AML-193 (cell line): ENCODE measurements at places on chromosomes 11 and 22.

DNA sequence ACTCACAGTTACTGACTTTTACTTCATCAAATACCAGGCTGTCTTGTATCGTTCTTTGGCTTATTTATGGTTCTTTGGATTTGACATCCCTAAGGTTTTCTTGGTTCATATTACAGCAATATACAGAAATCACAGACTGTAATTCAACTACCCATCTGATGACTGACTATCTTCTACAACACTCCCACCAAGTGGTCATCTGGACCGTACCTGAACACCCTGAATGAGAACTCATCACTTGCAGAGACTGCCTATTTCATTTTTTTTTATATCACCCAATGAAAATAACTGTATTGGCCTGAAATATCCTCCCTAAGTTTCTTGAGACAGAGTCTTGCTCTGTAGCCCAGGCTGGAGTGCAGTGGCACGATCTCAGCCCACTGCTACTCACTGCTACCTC, 9.5 kb upstream of the UPB1 start:
- DNase-seq: no peak

DNA sequence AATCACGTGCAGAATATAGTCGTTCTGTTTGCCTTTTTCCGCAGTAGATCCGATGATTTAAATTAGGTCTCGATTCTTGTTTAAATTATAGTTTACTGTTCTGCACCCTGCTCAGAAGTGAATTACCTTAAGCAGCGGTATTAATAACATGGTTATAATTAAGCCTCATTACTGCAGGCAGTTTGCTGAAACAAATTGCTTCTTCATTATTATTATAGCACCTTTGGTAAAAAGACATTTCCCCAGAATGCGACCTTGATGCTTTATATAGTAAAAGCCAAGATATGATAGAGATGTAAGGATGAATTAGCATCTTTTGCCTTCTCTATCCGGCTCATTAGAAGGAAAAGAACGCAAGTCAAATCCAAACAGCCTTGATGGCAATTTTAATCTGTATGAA, 625.2 kb upstream of the CADM1 start:
- DNase-seq: no peak

GRCh38 chr11:123233280-123233974, 38.4 kb upstream of the CLMP start:
- no peak for DNase-seq

GRCh38 chr11:77191823-77192495, 63.9 kb downstream of the MYO7A start:
- no peak for DNase-seq

DNA sequence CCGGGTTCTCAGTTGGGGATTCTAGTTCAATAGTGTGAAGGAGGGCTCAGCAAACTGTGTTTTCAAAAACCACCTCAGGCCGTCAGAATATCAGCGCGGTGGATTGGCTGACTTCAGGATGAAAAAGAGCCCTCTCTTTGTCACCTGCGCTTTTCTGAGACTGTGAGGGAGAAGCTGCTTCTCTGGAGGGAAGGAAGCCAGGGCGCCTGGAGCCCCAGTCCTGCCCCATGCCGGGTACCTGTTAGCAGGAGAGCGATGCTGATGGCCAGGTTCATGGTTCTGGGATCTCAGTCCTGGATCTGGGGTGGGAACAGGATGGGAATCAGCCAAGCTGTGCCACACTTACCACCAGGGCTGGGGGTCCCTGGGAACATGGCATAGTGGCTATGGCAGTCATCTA, 2.3 kb downstream of the THY1 start:
- no peak for DNase-seq
